Effector CD4-positive, alpha-beta T cell (primary cell): ENCODE measurements at places on chromosomes 5 and 9.

GRCh38 chr5:54357408-54358058 lies 47.2 kb upstream of the ARL15 start:
- DNase-seq = no peak

- no peak for DNase-seq
Measured at GRCh38 chr5:95892784-95893354, 68.8 kb downstream of the ELL2 start.

GRCh38 chr9:135332516-135332915 lies 147.1 kb upstream of the PPP1R26 start:
- no peak for DNase-seq

DNA sequence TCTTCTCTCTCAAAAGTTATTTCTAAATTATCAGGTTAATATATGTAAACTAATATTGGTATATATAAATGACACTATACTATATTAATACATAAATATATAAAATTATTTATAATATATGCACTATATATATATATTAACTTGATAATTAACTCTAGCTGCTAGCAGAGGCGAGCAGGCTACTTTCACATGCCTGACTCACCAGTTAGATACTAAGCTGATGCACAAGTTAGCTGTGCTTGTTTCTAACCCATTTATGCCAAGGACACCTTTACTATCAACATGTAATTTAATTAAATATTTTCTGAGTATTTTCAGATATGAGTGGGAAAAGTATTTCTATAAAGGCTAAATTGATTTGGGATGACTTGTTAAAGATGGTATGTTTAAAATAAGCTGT lies 70.1 kb downstream of the TRIO start:
- DNase-seq = no peak

DNA sequence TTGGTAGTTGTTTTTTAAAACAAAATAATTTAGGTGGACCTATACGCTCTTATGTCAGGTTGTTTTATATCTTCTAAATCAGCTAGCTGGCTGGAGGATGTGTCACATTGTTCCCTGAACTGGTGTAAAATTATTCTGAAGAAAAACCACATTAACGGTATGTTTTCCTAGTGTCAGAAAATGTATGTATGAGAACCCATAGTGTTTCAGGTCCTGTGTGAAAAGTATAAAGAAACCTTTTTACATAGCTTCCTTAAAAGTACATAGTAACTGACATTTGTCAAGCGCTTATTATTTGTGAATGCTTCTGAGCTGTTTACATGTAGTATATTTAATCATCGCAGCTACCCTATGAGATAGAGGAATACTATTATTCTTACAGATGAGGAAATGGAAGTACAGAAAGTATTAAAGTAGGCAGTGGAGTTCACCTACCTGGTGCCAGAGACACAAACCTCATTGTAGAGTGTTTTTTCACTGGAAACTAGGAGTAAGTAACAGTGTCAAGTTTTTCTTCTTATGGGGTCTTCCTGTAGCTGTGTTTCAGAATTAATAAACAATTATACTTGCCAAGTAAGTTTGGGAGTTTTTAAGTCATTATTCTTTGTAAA lies 10.4 kb upstream of the FAM120AOS start:
- DNase-seq = no peak

DNA sequence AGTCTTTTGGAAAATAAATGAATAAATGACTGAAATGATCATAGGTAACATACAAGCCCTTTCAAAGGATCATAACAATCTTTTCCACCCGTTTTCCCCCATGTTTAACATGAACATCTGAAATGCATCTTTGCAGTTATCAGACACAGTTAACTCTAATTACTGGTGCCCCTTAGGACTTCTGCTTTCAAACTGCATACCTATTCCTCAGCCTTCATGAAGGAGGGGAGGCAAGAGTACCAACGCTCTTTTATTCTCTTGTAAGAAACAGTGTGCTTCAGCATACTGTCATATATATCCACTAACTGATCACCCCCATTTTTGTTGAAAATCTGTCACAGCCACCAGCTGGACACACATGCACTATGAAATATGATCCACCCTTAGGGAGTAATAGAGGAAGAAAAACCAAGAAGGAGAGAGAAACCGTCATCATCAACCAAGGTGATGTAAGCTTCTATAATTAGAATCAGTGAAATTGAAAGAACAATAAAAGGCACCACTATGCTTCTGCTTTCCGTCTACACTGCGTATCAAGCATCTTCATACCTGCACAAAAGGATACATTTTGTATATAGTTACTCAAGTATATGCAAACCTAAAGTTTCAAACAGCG lies 98.7 kb downstream of the RAPGEF6 start:
- DNase-seq = no peak

DNA sequence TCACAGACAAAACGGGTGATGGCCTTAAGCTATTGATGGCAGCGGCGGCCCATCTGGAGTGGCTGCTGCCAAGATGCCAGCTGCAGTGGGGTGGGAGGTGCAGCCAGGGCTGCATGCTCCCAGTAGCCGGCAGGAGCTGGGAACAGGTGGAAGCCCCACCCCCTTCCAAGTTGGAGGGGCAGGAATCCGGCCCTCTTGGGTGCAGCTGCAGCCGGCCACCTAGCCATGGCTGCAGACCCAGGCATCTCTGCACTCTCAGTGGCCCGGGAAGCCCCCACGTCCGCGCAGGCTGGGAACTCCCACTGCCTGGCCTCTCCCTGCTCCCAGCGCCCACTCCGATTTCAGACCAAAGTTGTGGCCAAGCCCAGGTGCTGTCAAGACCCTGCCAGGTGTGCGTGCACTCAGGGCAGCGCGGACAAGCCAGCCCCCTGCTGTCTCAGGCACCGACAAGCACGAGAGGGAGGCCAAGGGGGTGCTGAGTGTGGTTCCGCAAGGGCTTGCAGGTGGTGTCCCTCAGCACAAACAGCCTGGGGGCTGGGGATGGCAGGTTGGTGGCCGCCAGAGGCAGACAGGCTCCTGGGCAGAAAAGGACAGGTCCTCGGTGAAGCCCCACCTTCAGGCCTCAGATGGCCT lies 115.1 kb upstream of the TSLP start:
- DNase-seq = no peak

DNA sequence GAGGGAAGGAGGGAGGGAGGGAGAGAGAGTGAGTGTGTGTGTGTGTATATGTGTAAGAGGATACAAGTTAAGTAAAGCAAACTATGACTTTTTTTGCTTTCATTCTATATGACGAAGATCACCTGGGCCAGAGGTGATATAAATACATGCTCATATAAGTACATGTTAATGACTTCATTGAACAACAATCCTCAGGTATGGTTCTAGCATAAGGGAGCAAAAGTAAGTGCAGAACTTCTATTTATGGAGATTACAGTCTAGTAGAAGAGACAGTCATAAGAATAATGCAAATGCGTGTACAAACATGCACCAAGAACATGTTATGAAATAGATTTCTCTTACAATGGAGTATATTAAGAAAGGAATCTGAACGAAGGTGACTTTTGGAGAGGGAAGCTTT lies 1804.0 kb downstream of the MAT2B start:
- no peak for DNase-seq

DNA sequence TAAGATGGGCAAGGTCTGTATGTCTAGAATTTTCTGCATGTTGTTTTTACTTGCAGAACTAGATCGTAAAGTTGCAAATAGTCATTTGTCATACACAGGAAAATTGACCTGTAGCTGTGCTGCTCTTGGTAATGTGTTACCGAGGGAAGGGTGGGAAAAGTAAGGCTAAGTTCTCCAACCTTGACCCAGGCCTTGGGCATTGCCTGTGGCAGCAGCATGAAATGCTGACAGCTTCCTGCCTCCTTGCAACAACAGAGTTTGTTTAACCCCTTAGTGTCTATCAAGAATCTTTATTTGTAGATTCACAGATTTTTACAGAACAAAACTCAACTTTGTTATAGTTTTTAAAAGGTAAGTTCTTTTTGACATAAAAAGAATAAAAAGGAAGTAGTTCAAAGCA lies 48.3 kb downstream of the ERCC6L2 start:
- no peak for DNase-seq

GRCh38 chr9:136219276-136219675 lies 14.3 kb upstream of the LHX3 start:
- no peak for DNase-seq

- DNase-seq = no peak
Measured at GRCh38 chr5:169044962-169045361, 256.0 kb downstream of the SLIT3 start.

- no peak for DNase-seq
Measured at GRCh38 chr5:137619191-137619870, 116.6 kb downstream of the KLHL3 start.

DNA sequence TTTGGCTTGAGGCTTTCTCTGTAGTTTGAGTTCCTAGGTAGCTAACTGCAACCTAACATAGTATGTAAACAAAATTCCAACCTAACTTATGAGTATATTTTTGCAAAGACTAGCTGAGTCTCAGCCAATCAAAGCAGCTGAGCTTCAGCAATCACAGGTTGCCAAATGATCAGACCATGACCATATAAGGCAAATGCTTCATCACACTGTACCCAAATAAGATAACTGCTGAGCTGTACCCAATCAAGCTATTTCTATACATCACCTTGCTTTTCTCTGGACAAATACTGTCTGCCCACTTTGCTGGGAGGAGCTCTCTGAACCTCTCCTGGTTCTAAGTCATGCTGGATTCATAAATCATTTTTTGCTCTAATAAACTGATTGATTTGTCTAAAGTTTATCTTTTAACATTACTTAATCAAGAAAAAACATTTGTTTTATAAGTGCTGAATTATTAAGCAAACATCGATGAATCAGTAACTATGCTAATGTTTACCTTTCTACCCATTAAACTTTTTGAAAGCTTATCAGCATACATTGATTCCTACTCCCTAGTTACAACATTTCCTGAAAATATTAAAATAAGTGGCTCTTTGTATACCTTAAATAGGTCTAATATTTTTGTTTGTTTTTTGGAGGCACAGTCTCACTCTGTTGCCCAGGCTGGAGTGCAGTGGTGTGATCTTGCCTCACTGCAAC lies 129.7 kb upstream of the PCA3 start:
- DNase-seq = no peak

- no peak for DNase-seq
Measured at GRCh38 chr9:17402309-17402708, 176.6 kb upstream of the SH3GL2 start.

DNA sequence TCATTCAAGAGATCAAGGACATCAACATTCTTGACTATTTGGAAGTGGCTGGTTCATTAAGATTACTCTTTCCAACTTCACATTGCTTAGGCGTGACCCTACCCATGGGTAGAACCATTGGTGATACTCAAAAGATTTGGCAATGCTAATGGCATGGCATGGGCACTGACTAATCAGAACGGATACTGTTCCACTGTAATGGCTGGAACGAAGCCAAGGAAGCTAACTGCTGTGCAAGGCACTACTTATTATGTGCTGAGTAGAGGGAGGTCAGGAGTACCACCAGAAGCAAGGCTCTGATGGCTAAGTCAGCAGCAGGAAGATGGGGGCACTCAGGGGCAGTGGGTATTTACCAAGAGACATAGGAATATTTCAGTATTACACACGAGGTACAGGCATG lies 31.9 kb downstream of the GNA14 start:
- no peak for DNase-seq

GRCh38 chr9:133605856-133606707 lies 3.1 kb downstream of the FAM163B start:
- DNase-seq = no peak

GRCh38 chr5:157747173-157747740 lies 3.7 kb downstream of the LSM11 start:
- DNase-seq = no peak

- DNase-seq = no peak
Measured at GRCh38 chr5:54251981-54252380, 58.4 kb downstream of the ARL15 start.

DNA sequence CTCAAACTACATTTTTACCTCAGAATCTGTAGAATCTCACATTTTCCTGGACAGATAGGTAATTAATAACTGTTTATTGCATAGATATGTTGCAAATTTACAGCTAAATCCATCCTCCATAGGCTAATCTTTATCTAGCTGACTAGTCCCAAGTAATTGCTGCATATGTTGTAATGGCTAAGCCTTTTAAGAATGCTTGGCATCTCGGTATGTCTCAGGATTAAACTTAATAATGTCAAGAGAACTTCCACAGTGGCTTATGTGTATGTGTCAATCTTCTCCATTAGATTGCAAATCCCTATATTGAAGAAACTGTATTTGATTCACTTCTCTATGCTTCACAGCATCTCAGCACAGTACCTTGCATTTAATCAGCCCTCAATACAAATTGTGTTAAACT lies 131.9 kb downstream of the PRDM9 start:
- DNase-seq = no peak

DNA sequence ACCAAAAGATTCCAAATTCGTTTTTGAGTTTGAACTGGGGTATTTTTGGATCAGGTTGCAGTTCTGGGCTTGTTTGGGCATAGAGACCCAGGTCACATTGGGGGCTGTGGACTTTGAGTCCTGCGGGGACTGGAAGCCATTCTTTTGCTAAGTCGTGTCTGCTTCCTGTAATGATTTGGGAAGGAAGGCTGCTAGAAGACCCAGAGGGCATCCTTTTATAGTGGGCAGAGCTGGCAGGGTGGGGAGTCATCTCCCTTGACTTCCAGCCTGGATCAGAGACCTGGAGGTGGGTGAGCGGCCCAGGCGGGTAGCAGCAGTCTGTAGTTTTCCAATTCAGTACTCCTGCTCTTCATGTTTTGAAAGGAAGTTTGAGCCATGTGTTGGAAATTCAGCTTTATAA lies 11.3 kb downstream of the ZNF618 start:
- no peak for DNase-seq

GRCh38 chr5:61953913-61954312 lies 352.1 kb upstream of the KIF2A start:
- DNase-seq = no peak

GRCh38 chr9:109780453-109781033 lies 545 bp downstream of the PALM2AKAP2 start:
- DNase-seq = no peak

- no peak for DNase-seq
Measured at GRCh38 chr5:89721931-89722330, 687.6 kb downstream of the CETN3 start.

GRCh38 chr5:145587710-145588109 lies 247.4 kb downstream of the PRELID2 start:
- no peak for DNase-seq

GRCh38 chr5:16095612-16096011 lies 84.0 kb downstream of the MARCHF11 start:
- no peak for DNase-seq

DNA sequence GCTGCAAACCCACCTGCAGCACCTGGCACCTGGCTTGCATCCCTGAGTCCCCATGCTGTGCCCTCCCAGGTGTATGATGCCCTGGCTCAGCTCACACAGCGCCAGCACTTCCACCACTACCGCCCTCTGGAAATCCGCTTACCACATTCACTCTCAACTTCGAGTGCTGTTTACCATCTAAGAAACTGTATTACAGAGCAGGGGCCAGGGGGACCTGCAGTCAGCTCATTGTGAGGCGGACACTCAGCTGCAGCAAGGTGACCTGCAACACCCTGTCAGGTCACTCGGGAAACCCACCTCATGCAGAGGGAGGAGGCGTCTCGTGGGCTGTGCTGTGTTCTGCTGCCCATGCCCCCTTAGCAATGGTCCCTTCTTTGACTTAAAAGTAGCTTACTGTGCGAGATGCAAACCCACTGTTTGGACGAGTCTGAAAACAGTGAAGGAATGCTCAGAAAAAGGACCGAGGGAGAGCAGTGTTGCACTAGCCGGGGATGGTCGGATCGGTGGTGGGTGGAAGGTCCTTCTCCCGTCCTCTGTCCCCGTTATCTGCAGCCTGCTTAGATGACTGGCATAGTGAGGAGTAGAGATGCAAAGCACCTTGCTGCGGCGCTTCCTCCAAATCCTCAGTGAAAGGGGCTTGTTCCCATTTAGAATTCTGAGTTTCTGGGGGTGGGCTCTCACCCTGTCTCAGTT lies 55.2 kb upstream of the CTSL start:
- no peak for DNase-seq
